Stimulated activated CD8-positive, alpha-beta memory T cell treated with anti-CD3 and anti-CD28 coated beads, Interleukin-7, amount 100 ng/mL, for 1 hour (primary cell): ENCODE measurements at places on chromosomes 7 and 10.

GRCh38 chr7:107230334-107230733 is 61.5 kb downstream of the HBP1 start:
- no peak for DNase-seq

DNA sequence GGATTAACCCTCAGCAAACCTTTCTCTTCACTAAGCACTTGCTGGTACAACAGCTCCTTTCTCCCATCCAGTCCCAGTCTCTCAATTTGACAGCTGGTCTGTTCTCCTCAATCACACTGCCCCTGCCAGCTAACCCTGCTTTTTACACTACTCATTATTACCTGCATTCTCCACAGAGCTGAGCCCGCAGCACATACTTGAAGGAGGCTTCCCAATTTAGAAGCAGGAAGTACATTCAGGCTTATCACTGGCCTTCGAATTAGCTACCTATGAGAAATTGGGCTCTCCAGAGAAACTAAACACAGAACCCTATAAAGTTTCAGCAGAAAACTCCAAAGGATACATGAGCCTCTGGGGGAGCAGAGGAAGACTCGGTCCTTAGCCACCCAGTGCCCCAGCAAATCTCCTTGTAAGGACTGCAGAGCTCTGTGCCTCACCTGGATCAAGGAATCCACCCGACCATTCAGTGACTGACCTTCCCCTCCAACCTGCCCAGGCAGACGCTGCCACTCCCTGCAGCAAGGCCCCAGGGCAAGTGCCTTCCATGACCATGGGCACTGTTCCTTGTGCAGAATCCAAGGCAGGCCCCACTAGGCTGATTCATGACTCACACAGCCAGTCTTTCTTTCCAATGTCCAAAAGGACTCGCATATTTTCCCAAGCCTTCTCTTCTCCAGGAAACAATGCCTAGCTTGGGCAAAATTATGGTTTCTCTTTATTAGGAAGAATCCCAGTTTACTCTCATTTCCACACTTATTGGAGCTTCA is 68.0 kb downstream of the VOPP1 start:
- no peak for DNase-seq

DNA sequence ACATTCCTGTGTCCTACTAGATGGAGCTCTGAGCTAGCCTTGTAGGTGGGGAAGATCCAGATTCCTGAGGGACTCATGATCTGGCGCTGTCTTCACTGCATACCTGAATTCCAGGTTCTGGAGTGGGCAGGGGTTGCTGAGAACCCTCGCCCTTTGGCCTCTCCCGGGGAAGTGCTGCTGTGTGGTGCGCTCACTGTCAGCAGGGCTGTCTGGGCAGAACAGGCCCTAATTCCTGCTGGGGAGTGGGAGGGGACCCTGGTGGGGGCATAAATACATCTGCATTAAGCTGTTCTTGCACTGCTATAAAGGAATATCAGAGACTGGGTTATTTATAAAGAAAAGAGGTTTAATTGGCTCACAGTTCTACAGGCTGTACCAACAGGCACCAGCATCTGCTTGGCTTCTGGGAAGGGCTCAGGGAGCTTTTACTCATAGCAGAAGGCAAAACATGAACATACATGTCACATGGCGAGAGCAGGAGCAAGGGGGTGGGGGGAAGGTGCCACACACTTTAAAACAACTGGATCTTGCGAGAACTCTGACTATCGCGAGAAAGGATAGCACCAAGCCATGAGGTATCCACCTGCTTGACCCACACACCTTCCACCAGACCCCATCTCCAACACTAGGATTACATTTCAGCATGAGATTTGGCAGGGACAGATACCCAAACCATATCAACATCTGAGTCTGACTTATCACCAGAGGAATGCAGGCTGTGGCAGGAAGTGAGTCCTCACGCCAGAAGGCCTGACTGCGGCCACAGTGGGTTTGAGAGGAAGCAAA is 115.0 kb downstream of the ADCY1 start:
- no peak for DNase-seq

GRCh38 chr10:1522237-1522636 is 215.1 kb downstream of the ADARB2 start:
- no peak for DNase-seq

- no peak for DNase-seq
Measured at GRCh38 chr10:124308056-124308645, 110.6 kb downstream of the OAT start.

DNA sequence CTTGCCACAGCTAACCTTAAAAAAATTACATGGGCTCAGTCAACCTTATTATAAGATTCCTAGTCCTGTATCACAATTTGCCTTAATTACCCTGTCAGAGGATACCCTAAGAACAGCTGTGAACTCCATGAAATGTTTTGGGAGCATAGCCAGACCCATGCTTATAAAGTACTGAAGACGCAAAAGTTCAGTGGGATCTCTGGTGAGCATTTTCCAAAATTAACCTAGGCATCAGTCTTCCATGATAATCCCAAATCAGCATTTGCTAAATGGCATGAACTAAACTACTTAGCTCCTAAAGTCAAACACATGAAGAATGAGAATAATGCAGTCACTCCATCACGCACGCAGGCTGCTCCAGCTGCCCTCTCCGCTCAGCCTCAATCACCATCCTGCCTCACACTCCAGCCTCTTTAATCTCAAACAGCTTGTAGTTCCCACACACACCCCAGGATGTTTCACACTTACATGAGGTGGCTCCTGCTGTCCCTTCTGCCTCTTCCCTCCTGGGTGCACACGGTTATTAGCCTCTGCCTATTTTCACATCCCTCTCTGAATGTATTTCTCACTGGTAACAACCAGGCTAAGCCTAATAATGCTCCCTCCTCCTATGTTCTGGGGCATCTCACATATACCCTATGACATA is 15.3 kb downstream of the IGF2BP3 start:
- no peak for DNase-seq

DNA sequence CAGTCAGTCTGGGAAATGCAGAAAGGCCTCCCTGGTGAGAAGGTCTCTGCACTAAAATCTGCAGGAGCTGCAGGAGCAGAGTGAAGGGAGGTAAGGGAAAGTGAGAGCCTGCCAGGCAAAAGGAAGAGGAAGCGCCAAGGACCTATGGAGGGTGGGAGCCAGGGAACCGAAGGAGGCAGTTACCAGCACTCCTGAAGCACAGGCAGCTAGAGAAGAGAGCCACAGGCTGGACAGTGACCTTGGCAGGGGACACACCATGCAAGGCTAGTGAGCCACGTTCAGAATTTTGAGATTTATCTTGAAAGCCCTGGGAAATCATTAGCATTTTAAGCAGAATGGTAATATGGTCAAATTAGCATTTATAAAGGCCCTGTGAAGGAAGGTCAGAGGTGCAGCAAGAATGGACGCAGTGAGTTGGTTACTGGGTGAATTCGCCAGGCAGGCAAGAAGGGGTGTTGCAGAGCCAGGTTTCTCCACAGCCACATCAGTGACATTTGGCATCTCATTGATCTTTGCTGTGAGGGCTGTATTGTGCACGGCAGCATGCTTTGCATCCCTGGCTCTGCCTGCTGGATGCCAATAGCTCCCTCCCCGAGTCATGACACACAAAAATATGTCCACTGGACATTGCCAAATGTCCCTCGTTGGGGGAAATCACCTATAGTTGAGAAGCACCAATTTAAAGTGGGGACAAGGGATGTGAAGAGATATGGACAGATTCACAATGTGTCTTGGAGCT is 54.7 kb upstream of the LANCL2 start:
- DNase-seq = no peak

- DNase-seq = no peak
Measured at GRCh38 chr7:3289996-3290395, 11.1 kb upstream of the SDK1 start.

GRCh38 chr7:88217675-88218428 is 2.0 kb downstream of the SRI start:
- no peak for DNase-seq

GRCh38 chr10:72370201-72370722 is 15.5 kb upstream of the DNAJB12 start:
- DNase-seq = no peak

- no peak for DNase-seq
Measured at GRCh38 chr10:44392420-44392819, 7.5 kb upstream of the CXCL12 start.

- no peak for DNase-seq
Measured at GRCh38 chr7:33410266-33410665, 280.9 kb downstream of the BBS9 start.

DNA sequence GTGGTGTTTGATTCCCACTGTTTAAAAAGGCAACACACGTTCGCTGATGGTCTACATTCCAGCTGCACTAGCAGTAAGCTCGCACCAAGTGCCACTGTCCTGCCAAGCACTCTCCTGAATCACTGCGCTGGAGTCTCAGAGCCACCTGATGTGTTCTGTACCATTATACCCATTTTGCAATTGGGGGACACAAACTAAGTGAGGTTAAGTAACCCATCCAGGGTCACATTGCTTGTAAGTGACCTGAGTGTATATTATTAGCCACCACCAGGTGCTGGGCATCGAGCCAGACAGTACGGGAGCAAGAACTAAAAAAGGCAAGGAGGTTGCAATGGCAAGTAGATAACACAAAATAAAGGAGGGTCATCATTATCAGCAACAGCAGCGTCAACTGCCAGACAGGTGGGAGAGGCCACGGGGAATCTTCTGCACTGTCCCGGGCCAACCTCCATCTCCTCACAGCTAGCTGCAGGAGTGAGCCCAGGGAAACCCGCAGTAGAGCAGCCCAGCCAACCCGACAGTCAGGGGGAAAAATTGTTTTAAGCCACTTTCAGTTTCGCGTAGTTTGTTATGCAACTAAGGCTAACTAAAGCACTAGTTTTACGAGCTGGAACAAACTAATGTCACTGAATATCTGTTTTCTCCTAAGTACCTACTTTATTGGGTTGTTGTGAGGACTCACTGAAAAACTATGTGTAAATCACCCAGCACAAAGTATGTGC is 712 bp upstream of the CPVL start:
- no peak for DNase-seq

GRCh38 chr10:22986771-22987542 is 59.1 kb downstream of the ARMC3 start:
- no peak for DNase-seq

DNA sequence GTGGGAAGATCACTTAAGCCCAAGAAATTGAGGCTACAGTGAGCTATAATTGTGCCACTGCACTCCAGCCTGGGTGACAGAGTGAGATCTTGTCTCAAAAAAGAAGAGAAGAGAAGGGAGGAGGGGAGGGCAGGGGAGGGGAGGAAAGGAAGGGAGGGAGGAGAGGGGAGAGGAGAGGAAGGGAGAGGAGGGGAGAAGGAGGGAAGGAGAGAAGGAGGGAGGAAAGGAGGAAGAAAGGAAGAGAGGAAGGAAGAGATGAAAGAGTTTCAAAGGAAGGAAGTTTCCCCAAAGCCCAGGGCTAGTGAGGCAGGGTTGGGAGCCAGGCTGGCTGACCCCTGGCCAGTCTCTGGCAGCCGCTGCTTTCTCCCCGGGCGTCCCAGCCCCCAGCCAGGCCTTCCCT is 32.6 kb downstream of the EPHB4 start:
- no peak for DNase-seq

DNA sequence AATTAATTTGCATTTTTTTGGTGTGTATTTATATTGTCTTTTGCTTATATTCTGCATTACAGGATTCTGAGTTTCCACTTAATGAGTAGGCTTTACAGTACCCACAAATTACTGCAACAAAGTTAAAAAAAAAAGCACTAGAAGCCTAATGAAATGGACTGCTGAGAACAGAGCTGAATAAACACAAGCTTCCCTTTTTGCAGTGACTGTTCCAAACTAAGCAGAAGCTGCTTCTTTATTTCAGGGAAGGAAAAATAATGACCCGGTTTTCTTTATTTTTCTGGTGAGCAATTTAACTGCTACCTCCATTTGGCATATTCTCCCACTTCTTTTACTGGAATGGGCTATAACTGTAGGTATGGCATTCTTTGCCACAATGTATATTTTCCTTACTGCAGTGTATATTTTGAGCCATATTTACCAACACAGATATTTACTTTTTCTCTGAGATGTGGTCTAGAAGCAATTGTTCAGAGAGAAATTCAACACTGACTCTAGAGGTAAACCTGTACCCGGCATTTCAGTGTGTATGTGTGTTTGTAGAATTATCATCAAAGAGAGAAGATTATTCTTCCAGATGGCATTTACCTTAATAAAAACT is 56.9 kb downstream of the HDAC9 start:
- no peak for DNase-seq

DNA sequence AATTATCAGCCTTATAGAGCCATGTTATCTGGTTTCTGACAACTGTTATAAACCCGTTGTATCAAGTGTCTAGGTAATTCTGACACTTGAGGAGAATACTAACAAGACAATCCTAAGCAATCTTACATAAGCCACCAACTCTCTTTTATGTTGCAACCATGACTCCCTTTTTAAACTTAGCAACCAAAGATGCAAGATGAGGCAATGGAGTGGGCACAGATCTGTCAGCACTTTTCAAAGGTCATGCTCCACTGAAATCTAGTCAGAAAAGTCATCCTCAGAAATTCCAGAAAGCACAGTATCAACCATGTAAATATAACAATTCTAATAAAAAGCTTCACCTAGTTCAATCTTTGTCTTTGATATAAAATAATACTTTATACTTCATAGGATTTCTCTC is 77.0 kb upstream of the SEMA3A start:
- DNase-seq = no peak

DNA sequence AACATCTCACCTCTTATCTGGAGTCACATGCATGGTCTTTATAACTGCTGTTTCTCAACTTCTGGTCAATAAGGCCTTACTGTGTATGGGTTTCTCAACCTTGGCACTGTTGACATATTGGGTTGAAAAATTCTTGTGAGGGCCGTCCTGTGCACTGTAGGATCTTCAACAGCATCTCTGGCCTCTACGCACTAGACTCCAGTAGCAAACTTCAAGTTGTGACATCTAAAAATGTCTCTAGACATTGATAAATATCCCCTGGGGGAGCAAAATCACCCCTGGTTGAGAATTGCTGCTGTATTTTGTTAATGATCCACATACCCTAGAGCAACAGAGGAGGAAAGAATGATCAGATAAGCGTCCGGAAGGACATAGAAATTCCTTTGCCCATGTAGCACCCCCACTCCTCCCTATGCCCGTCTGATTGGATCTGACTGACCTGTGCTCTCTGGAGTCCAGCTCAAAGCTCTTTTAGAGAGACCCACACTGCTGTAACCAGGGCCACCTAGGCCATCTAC is 423.5 kb upstream of the ZMIZ1 start:
- no peak for DNase-seq

DNA sequence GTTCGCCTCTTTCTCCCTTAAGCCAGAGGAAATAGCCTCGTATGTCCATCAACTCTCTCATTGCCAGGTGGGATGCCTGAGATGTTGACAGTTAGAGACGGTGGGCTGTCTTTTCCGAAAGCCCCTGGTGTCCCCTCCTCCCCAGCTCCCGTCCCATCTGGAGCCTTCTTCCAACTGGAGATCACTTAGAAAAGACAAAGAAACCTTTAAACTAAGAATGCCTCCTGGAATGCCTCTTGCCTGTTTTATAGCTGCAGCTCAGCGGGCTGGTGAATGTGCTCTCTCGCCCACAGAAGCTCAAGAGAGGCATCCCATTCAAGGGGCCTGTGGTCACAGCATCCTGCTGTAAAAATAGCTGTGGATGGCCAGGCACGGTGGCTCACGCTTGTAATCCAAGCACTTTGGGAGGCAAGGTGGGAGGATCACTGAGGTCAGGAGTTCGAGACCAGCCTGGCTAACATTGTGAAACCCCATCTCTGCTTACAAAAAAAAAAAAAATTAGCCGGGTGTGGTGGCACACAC is 5.2 kb upstream of the MYL10 start:
- no peak for DNase-seq

- no peak for DNase-seq
Measured at GRCh38 chr7:79245623-79246249, 207.7 kb downstream of the MAGI2 start.
